ENCODE measurements at places on chromosomes 7 and 10. TPM values are rescaled to one million over a fixed set of nuclear protein-coding genes. Genes with fewer than 3 reads are reported as not detected.

DNA sequence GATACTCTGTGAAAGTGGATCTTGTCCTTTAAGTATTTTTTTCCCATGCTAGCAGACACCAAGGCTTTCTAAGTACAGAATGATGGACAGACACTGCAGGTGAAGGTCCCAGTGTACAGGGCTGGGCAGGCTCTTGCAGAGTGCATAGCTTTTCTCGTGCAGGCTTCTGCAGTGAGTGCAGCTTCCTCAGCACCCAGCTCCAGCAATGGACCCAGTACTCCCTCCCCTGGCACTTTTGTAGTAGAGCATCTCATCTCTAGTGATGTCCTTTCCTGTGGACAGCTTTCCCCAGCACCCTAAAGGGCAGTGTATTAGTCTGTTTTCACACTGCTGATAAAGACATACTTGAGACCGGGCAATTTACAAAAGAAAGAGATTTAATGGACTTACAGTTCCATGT, 104.3 kb downstream of the CUL2 start:
- no peak overlapping the region for H3K27ac ChIP-seq

DNA sequence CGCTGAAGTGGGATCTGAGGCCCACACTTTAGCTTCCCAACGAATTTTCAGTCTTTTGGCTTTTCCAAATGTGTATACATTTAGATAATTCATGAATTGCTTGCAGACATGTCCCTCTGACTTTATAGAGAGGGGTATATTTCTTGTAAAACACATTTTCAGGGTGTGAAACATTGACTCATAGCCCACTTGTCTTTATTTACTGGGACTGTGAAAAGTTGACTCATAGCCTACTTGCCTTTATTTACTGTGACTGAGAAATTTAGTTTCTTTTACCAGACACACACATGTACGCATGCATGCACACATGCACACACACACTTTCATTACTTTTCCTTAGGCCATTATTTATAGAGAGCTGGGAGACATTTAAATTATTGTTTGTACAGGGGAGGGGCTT, 79.1 kb downstream of the VTI1A start:
- DNase-seq, result no peak
- no peak overlapping the region for H3K4me3 ChIP-seq
- no peak overlapping the region for H3K27ac ChIP-seq
- no peaks in the 10 kb centered on the region for H3K36me3 ChIP-seq

DNA sequence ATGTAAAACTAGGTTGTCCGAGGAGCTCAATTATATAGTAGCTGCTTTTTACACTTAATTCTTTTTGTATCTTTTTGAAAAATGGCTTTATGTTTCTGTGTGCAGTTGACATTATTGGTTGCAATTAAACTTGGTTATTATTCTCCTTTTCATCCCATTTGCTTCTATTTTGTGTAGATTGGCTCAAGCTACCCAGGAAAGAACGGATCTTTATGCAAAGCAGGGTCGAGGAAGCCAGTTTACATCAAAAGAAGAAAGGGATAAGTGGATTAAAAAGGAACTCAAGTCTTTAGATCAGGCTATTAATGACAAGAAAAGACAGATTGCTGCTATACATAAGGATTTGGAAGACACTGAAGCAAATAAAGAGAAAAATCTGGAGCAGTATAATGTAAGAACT, 16.5 kb downstream of the SMC3 start:
- no peak for DNase-seq
- H3K4me3 ChIP-seq, result no peak overlapping the region
- no peak overlapping the region for H3K27ac ChIP-seq
- H3K27me3 ChIP-seq, result no peaks in the 10 kb centered on the region
- no peaks in the 10 kb centered on the region for H3K4me1 ChIP-seq

- H3K4me1 ChIP-seq, result no peaks in the 10 kb centered on the region
- H3K36me3 ChIP-seq, result no peaks in the 10 kb centered on the region
- H3K27me3 ChIP-seq, result no peaks in the 10 kb centered on the region
- DNase-seq, result no peak
Measured at GRCh38 chr10:64449603-64450002, 928.4 kb downstream of the REEP3 start.

A1CF gene
- not detected for total RNA-seq

- H3K27ac ChIP-seq, result no peak overlapping the region
- H3K4me3 ChIP-seq, result no peak overlapping the region
- H3K4me1 ChIP-seq, result peaks cover 26% of the 10 kb centered on the region
- H3K36me3 ChIP-seq, result no peaks in the 10 kb centered on the region
- DNase-seq, result no peak
- H3K27me3 ChIP-seq, result peaks cover 16% of the 10 kb centered on the region
Measured at GRCh38 chr7:100629117-100629716, 12.1 kb downstream of the TFR2 start.

DNA sequence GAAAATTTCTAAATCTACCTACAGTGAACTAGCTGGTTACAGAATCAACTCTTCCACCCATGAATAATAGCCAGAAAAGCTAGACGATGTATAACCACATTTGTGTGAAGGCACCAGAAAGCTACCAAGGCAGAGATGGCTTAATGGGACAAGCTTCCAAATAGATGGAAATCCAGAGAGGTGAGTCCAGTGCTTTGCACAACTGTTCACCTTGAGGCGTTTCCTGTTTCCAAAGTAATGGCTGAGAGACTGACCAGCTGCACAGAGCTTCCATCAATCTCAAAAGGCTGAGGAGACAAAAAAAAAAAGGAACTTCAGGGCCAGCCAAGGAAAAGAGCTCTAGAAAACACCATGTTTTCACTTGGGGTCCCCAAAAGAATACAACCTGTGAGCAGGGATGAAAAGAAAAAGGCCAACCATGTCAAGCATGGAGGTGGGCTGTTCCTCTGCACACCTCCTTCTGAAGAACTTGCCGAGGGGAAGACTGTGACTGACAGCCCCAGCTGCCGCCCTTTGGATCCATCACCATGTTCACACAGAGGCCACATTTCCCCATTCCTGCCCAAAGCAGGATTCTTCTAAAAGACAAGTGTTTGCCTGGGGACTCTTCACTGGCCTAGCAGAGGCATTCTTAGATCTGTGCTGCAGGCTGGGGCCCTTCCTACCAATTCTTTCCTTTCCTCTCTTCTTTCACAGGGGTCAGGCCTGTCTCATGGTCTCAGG, 72.9 kb downstream of the ARHGAP21 start:
- no peak for DNase-seq
- no peaks in the 10 kb centered on the region for H3K36me3 ChIP-seq
- no peak overlapping the region for H3K27ac ChIP-seq

ZPBP gene
- total RNA-seq, result not detected

PDZD7 gene
- 0.33 TPM for total RNA-seq

- H3K4me3 ChIP-seq, result no peak overlapping the region
- H3K4me1 ChIP-seq, result peaks cover 39% of the 10 kb centered on the region
Measured at GRCh38 chr10:72694476-72695369, 2.8 kb downstream of the MCU start.

GRCh38 chr7:50723173-50723572, 59.5 kb downstream of the GRB10 start:
- H3K27me3 ChIP-seq, result no peaks in the 10 kb centered on the region
- H3K27ac ChIP-seq, result no peak overlapping the region
- peaks cover 66% of the 10 kb centered on the region for H3K4me1 ChIP-seq
- H3K36me3 ChIP-seq, result no peaks in the 10 kb centered on the region

DNA sequence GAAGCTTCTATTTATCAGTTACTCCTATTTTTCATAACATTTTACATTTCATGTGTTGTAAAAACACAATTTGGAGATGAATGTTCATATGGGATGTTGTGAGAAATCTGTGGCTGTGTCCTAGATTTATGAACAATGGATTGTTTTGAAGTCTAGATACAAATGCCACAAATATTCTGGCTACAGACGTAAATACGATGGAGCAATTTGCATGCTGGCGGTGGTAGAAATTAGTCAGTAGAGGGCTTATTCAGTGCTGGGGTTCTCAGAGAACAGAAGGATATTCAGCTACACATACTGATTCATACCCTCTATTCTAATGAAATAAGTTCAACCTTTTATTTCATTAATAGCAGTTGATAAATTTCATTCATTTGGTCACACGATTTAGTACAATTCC, 48.8 kb downstream of the PLPP4 start:
- H3K27ac ChIP-seq, result no peak overlapping the region
- no peaks in the 10 kb centered on the region for H3K36me3 ChIP-seq
- no peak overlapping the region for H3K4me3 ChIP-seq
- DNase-seq, result no peak

Measured in esophagus muscularis mucosa (tissue), 4 donors.